NCI-H1436 (cell line): ENCODE measurements at places on chromosomes 1 and 21.

DNA sequence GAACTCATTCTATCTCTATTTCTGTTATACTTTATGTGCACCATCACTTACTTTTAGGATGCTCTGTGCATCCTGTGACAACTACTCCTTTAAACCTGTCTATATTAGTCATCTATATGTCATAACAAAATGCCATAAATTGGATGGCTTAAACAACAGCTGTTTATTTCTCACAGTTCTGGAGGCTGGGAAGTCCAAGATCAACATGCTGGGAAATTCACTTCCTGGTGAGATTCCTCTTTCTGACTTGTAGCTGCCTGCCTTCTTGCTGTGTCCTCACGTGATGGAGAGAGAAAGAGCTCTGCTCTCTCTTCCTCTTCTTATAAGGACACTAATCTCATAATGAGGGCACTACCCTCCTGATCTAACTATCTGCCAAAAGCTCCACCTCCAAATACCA is 62.3 kb upstream of the RCOR3 start:
- no peak for DNase-seq

DNA sequence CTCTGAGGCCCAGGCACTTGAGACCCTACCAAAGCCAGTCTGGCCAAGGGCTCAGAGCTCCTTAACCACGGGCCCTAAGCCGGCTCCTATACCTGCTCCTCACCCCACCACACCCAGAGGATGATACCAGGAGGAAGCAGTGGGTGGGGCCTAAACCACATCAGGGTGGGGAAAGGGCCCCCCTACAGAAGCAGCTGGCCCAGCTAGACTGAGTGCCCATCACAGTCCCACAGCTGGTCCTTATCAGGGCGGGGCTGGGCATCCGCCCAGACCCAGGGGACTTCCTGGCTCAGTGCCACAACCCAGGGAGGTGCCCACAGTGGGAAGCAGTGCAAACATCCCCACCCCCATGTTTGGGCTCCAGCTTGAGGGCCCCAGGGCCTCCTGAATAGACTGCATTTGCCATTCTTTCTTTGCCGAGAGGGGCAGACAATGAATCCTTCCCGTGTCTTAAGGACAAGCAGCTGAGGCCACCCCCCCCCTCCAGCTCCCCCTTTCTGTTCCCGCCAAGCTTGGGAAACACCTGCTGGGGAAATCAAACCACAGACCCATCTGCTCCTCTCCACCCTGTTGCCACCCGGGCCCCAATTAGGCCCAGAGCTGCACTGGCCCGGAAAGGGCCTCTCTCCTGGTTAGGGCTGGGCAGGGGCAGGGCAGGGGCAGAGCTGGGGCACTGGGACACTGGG is 6.2 kb downstream of the E2F2 start:
- peak; percentile 89 for DNase-seq

GRCh38 chr1:80217377-80217986 is 1211.0 kb upstream of the ADGRL4 start:
- DNase-seq = peak; percentile 1

GRCh38 chr1:23527900-23528249 is 3.2 kb downstream of the E2F2 start:
- no peak for DNase-seq

DNA sequence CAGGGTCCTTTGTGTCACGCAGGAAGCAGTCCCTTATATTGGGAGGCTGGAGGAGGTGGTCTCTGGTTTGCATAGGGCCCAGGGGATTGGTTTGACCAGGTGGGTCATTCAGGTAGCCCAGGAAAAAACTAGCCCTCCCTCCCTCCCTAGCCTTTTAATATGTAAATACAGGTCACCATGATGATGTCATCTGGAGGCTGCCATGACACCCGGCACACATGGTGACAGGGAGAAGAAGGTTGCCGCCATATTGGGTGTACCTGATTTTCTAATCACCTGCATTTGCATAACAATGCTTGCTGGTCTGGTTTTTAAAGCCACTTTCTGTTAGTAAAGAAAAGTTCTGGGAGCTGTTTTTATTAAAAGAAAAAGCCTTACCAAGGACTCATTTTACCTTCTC is 791.0 kb upstream of the ADGRL4 start:
- no peak for DNase-seq

- peak; percentile 62 for DNase-seq
Observed at GRCh38 chr1:204359474-204360255, at the start of gene PLEKHA6. Gene PLEKHA6 (minus strand): TSS chr1:204359929. CDS start chr1:204273727, 86,202 bp downstream.

GRCh38 chr1:36161641-36162531 is 5.9 kb downstream of the MAP7D1 start:
- DNase-seq = no peak

- DNase-seq = no peak
Observed at GRCh38 chr1:42686418-42686817, 4.2 kb downstream of the YBX1 start.

DNA sequence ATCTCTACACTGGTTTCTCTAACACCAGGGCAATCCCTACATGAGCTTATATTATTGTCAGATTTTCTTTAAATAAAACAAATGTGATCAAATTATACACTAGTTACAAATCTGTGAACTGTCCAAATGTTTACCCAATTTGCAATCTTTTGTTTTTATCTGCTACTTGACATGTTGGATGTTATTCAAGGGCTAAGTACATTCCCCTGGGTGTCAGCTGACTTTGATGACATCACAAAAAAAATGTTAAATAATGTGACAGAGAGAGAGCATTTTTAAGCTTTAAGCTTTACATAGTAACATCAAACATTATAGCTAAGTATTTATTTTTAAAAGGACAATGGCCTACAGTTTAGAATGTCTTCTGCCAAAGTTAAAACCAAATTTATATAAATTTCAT is 431.3 kb upstream of the PKN2 start:
- DNase-seq = no peak

DNA sequence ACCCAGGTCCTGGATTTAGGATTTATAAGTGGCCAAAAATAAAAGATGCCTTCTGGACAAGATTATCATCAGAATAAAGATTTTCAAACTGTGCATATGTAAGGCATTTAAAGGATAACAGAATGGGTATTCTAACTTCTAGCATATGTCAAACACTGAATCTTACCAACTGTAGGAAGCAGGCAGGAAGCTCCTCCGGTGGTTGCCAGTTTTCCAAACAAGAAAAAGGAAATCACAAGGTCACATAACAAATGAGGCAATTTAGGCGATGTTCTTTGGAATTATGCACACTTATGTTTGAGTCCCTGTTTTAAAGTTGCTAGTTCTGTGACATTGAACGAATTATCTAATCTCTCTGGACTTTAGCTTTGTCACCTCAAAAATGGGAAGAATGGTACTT is 48.9 kb downstream of the ATP6V1G3 start:
- no peak for DNase-seq

- peak; percentile 43 for DNase-seq
Observed at GRCh38 chr21:31198575-31198974, 145.5 kb downstream of the TIAM1 start.

DNA sequence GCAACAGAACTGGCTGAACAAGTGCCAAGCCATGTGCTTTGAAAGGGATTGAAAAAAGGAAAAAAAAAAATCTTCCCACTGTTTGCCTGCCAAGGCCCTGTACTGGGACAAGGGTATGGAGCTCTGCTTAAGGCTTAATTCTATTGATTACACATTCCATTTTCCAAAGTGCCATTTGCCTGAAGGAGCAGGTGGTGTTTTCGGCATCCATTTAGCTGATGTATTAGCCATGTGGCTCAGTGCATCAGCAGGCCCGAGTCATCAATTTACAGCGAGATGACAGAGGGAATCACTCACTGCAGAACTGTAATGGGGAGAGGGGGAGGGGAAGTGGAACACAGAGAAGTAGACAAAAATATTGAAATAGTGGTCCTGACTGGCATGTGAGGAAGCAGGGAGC is 144.2 kb upstream of the BEND5 start:
- DNase-seq = no peak

DNA sequence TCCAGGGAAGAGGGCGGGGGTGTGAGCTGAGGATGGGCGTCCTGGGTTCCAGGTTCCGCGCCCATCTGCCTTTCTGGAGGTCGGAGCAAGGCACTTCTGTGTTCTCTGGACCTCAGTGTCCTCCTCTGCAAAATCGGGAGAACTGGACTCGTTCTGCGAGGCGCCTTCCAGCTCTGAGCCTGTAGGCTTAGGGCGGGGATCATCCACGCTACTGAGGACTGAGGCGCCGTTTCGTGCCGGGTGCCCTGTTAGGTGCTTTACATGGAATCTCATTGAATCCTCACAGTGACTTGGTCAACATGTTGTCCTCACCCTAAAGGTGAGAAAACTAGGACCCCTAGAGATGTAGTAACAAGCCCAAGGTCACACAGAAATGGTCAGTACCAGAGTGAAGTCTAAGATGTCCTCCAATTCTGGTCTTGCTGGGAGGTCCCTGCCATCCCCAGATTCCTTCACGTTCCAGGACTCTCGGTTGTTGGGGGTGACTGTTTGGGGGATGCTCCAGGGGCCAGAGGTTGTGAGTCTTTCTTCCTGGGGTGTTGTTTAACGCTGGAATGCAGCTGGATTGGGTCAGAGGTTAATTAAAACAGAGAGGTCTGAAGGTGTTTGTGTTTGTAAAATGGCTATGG is 677 bp downstream of the PRKAA2 start:
- DNase-seq = no peak

GRCh38 chr1:18926315-18927081 is 24.1 kb upstream of the ALDH4A1 start:
- no peak for DNase-seq

DNA sequence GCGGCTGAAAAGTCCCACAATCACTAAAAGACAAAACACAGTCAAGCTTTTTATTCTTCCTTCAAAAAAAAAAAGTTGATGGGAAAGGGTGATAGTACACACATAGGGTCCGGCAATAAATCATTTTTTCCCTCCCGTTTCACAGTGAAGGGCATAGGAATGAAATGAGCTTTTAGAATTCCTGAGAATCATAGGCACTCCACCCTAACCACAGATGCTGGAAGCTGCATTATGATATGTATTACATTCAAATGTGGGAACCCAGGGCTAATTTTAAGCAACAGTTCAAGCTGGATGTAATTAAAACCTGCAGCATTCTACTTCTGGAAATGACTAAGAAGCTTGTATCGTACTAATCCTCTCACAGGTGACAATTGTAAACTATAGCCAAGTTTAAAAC is 75.7 kb upstream of the KCNJ15 start:
- no peak for DNase-seq

DNA sequence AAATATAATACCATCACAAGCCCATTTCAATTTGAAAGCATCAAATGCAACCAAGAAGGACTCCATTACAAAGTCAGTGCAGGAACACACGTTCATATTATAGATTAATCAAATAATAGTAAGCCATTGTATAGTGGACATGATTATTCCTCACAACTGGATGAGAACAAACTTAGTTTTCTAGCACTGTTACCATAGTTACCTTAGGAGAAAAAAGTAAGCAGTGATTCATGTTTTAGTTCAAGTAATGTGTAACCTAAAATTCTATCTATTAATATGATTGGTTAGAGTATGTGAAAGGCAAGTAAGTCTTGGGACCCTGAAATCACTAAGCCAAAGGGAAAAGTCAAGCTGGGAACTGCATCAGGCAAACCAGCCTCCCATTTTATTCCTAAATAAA is 15.2 kb downstream of the SSX2IP start:
- no peak for DNase-seq

DNA sequence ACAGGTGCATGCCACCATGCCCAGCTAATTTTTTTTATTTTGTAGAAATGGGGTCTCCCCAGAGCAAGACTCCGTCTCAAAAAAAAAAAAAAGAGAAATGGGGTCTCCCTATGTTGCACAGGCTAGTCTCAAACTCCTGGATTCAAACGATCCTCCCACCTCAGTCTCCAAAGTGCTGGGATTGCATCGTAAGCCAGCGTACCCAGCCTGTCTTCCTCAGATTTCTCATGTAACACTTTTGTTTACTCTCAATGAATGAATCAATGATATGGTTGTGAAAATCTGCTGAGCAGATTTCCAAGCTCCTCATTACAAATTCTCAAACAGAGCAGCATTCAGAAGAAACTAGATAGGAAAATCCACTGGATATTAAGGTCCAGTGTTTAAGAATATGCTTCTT is 6.6 kb downstream of the CMPK1 start:
- DNase-seq = no peak

GRCh38 chr1:203486618-203487370 is 7.2 kb upstream of the OPTC start:
- DNase-seq = no peak

GRCh38 chr1:17181781-17182464 is 23.0 kb upstream of the PADI1 start:
- DNase-seq = no peak

DNA sequence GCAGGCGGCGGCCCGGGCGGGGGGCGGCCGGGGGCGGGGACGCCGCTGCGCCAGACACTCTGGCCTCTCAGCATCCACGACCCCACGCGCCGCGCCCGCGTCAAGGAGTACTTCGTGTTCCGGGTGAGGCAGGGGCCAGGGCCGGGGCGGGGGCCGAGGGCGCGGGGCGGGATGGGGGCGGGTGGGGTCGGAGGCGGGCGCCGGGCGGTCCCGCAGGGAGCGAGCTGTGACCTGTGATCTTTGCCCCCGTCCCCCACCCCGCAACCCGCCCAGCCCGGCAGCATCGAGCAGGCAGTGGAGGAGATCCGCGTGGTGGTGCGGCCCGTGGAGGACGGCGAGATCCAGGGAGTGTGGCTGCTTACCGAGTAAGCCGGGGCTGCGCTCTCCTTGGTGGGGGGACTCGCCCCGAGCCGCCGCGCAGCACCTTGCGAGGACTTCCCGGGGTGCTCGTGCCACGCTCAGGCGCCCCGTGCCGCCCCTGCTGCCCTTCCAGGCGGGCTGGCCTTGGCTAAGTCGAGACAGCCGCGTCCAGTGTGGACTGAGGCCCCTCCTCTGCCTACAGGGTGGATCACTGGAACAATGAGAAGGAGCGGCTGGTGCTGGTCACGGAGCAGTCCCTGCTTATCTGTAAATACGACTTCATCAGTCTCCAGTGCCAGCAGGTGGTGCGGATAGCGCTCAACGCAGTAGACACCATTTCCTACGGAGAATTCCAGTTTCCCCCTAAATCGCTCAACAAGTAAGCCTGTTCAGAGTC is 514 bp downstream of the TPRG1L start:
- DNase-seq = no peak

GRCh38 chr1:104353580-104353979 is 603.9 kb downstream of the AMY1C start:
- DNase-seq = no peak

DNA sequence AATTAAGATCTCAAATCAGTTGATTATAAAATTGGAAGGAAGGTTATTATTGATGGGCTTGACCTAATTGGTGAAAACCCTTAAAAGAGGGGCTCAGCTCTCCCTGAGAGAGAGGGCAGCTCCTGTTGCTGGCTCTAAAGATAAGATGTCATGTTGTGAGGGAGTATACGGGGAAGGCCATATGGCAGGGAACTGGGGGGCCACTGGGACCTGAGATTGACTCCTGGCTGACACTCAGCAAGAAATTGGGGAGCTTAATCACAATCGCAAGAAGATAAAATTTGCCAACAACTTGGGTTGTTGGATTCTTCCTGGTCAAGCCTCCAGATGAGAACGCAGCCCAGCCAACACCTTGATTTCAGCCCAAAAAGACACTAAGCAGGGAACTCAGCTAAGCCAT is 69.7 kb upstream of the KCNJ6 start:
- DNase-seq = no peak

DNA sequence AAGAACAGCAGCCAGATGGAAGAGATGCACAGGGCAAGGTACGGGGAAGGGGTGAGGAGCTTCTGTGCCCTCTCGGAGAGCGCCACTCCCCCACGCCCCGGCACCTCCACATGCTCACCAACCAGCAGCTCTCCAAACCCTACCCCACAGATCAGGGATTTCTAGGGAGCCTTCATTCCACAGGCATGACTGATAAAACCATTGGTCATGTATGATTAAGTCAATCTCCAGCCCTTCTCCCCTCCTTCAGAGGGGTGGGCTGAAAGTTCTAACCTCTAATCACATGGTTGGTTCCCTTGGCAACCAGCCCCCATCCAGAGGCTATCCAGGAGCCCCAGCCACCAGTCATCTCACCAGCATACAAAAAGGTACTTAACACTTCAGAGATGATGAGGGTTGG is 144.7 kb downstream of the TGFBR3 start:
- no peak for DNase-seq
